Mesendoderm (in vitro differentiated cells): ENCODE measurements at places on chromosomes 5 and 9.

- DNase-seq, result no peak
Observed at GRCh38 chr5:120550358-120550757, 86.3 kb downstream of the PRR16 start.

GRCh38 chr9:28915202-28915930 lies 1342.1 kb upstream of the C9orf72 start:
- DNase-seq, result no peak

- no peak for DNase-seq
Observed at GRCh38 chr5:80230269-80230992, 25.4 kb downstream of the SERINC5 start.

DNA sequence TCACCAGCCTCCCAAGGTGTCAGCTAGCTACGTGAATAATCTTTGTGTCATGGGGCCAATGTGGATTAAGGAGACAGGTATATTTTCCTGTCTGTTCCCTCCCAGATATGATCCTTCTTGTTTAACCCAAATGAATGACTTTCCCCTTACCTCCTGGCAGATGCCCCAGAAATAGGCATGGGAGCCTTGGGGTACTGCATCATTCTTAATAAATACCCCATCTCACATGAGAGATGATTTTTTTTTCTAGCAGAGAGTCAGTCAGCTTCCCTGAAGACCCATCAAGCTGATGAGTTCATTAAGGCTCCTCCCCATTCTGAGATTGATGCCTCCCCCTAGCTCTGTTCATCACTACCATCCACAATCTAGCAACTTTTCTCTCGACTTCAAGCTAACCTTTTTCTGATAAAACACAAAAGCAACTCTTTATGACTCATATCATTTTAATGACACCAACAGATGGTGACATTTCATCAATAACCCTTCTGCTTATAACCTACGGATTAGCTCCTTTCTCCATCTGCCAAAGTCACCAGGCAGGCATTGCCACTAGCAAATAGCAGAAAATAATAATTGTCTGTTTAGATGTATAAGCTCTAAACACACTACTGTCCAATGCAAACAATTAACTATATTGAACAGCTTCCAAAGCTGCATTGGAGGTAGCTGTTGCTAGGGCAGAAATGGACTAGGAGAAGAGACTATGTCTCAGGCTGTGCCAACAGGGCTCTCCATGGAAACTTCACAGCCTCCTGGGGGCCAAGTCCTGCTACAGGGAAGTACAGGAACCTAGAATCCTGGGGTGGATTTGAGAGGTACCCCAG lies 143.7 kb downstream of the ACER2 start:
- DNase-seq, result no peak

GRCh38 chr5:65674749-65675148 lies 47.2 kb downstream of the SGTB start:
- no peak for DNase-seq

DNA sequence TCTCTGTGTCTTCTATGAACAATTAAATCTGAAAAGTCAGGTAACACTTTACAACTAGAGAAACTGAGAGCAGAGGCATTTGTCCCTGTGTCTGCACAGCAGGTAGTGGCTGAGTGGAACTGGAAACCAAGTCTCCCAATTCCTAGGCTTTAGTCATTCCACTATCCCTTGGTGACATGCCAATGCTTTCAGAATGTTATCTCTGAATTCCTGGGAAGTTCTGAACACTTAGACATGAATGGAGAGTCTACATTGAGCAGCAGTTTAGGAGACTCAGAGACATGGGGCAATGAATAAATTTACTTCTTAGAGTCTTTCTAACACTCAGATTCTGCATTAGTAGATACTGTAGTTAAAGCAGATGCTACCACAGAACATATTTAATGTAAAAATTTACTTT lies 94.8 kb upstream of the APC start:
- peak; percentile 24 for DNase-seq

- no peak for DNase-seq
Observed at GRCh38 chr5:100446879-100447430, 88.2 kb upstream of the FAM174A start.

DNA sequence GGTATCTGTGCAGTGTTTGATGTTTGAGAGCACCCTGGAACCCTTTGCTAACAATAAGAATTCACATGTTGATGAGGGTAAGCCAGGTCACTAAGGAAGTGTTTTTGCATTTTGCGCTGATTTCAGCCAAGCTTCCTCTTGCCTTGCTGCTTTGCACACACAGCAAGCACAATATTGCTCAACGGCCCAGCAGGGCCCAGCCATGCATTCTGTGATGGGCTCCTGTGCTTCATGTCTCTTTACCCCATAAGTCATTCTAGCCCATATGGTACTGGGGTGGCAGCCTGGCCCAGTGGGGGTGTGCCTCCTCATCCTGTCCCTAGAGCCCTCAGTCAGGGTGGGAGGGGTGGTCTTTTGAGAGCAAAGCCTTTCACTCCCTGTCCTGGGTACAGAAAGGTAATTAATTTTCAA lies 481.3 kb downstream of the GADD45G start:
- DNase-seq, result no peak

GRCh38 chr9:98520221-98520960 lies 188.3 kb downstream of the GABBR2 start:
- DNase-seq, result no peak

GRCh38 chr5:142151436-142152383 lies 43.1 kb downstream of the NDFIP1 start:
- peak; percentile 83 for DNase-seq

- no peak for DNase-seq
Observed at GRCh38 chr9:14838701-14839100, 71.5 kb downstream of the FREM1 start.

DNA sequence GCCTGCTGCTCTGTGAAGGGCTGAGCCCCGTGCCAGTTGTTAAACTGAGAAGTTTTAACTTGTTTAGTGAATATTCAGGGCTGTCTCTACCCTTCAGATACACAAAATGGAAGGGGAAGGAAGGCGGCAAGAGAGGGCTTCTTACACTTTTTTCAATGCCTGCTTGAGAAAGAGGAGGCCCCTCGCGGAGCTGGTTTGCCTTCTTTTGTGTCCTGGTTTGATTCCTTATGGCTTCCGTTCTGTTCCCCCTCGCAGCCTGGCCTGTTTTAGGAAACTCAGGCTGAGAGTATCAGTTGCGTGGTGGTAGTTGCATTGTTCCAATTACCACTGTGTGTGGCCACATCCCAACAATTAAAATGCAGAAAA lies 1.0 kb downstream of the FAM53C start:
- peak; percentile 58 for DNase-seq

- DNase-seq, result no peak
Observed at GRCh38 chr9:99345942-99346341, 123.9 kb downstream of the SEC61B start.

- DNase-seq, result no peak
Observed at GRCh38 chr5:38613992-38614836, 57.8 kb upstream of the LIFR start.

GRCh38 chr5:168601972-168602371 lies 22.8 kb upstream of the PANK3 start:
- no peak for DNase-seq

- no peak for DNase-seq
Observed at GRCh38 chr5:146544232-146544631, 28.2 kb upstream of the GPR151 start.

DNA sequence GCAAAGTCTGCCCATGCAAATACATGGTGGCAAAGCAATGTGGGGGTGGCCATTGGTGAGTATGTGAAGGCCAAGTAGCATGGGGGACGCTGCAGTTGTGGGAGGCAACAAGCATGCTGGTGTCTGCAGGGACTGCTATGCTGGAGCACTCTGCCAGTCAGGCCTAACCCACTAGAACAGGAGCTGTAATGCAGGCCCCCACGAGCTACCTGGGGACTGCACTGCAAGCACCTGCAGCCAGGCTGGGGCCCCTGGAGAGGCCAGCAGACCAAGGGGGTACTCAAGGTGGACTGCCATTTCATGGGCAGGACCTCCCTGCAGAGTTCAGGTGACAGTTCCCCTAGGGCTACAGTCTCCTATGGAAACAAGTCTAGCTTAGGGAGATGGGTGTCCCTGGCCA lies 183.8 kb upstream of the PDE4D start:
- DNase-seq, result no peak

DNA sequence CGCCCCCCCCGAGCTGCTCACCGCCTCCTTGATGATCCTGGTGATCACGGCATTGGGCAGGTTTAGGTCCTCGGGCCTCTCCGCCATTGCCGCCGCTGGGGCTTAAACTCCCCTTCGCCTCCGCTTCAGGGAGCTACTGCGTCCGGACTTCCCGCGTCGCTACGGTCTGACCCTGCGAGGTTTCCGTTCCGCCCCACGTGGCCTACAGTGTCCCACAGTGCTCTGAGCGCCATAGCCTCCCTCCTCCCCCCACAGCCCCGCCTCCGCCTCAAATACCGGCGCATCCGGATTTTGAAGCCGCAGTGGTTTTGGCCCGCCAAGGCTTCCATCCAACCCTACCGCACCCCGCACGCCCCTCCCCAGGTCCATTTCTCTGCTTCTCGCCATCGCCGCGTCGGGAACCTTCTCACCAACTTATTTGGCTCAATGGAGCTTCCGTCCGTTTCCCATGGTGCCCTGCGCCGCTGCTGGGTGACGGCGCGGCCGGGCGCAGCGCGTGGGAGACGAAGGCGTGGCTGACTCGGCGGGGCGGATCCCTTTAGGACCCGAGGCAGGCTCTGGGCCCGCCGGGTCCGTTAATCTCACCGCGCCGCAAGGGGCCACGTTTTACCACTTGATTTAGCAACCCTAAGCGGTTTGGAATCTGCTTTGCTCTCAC lies at the start of the genes C9orf43 and POLE3:
TSS of gene C9orf43 (plus strand) at position 541 of the 658 bp plus-strand sequence. CDS start 2,747 bp downstream, outside the sequence.
TSS of gene POLE3 (minus strand) at position 469 of the 658 bp plus-strand sequence. CDS start at position 87, 382 bp downstream.
- DNase-seq, result peak; percentile 98

DNA sequence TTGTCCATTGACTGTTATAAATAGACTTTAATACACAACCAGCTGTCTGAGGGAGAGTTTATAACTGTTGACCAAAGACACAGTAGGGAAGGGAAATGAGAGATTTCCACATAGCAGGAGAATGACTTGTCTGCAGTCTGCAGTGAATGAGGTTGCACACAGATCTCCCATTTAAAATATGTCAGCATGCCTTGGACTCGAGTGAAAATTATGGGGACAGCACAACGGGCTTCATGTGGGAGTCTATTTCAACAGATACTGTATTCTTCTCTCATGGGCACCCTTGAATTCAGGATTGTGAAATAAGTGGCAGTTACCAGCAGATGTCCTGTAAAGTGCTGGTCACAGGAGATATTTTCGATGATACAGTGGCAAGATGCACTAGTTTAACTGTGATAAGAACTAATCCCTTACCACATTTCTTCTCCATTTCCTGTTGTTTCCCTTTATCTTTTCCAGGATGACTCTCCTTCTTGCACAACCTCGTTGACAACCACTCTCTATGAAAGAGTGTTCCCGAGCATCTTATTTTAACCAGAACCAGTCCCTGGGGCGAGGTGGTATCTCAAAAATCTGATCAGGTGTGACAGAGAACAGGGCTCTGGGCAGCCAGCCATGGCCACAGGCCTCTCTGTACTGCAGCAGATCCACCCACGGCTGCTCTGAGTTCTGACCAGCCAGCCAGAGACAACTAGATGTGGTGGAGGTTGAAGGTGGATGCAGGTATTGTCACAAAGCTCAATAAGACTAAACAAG lies 51.5 kb upstream of the MAP3K1 start:
- peak; percentile 74 for DNase-seq

DNA sequence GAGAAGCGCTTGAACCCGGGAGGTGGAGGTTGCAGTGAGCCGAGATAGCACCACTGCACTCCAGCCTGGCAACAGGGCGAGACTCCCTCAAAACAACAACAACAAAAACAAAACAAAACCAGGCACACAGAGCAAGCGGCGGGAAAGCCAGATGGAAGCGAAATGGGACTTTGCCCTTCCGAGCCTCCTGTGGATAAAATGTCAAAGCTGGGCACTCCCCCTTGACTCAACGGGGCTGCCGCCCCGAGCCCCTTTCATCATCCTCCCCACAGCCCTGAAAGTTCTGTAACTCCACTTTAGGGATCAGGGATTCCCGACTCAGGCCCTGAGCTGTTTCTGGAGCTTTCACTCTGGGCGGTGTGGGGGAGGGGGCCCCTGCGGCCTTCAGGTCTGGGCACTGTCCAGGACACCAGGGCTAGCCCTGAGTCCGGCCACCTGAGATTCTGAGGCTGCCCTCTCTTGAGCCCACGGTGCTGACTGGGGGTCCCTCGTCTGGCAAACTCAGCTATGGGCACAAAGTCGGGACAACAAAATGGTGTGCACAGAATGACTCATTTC lies 30.6 kb upstream of the OBP2B start:
- no peak for DNase-seq

- DNase-seq, result no peak
Observed at GRCh38 chr5:140677947-140678346, 4.6 kb upstream of the DND1 start.

DNA sequence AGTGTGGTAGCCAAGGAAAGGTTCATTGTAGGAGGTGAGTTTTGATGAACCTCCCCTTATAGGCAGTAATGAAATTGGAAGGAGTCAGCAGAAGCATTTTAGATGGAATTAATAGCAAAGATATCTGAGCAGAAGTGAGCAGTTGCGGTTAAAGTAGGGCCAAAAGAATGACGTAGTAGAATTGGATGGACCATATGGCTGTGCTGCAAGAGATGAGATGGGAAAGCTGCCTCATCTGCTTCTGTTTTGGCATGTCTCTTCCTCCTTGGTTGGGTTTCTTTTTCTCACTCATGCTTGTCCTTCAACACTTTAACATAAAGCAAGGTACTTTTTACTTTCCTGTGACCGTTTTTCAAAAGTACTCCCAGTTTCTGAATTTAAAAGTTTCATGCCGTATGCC lies 55.8 kb downstream of the AQP7 start:
- no peak for DNase-seq

DNA sequence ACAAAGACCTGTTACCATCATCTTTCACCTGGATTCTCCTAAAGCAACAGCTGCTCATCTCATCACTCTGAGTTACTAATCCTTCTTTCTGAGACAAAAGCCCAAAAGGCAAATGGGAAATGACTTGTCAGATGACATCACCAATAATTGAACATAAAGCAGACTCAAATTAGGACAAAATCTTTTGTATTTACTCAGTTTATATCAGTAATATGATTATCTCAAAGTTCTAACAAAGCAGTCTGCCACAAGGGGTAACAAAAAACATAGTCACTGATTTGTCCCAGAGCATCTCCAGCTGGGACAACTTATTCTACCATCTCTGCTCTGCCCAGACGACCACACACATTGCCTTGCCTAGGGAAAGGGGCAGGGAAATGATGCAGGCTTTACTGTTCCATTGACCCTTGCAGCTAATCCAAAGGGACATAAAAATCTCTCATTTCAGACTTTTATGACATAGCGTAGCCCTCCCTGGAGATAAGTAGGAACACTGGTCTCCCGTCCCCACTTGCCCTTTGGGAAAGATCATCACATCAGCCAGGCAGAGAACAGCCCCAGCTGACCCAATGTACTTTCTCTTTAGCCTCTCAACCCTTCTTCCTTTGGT lies 249.5 kb upstream of the PTGER4 start:
- no peak for DNase-seq

- DNase-seq, result peak; percentile 94
Observed at GRCh38 chr9:124593651-124594058, 86.5 kb upstream of the NR5A1 start.

GRCh38 chr5:96661855-96662724 lies at the start of gene CAST:
TSS of gene CAST (plus strand) at chr5:96662376. CDS start at chr5:96662423, 47 bp downstream.
- peak; percentile 86 for DNase-seq

- DNase-seq, result peak; percentile 87
Observed at GRCh38 chr5:180868960-180869359, 7.9 kb upstream of the ZFP62 start.
